Activated CD4-positive, alpha-beta T cell treated with anti-CD3 and anti-CD28 coated beads for 36 hours (primary cell): ENCODE measurements at places on chromosomes 13 and 19. TPM values are rescaled to one million over a fixed set of nuclear protein-coding genes. Genes with fewer than 3 reads are reported as not detected.
A peak's percentile ranks its signal among the peaks of the same experiment; 100 is the strongest.

The NLRP11 gene
- total RNA-seq = 0.05 TPM

- H3K27ac ChIP-seq = no peak overlapping the region
- H3K4me3 ChIP-seq = no peak overlapping the region
- H3K36me3 ChIP-seq = peaks cover 72% of the 10 kb centered on the region
- H3K27me3 ChIP-seq = no peaks in the 10 kb centered on the region
- no peak for DNase-seq
- peaks cover 52% of the 10 kb centered on the region for H3K4me1 ChIP-seq
These were observed 11.8 kb upstream of the MIA start for GRCh38 chr19:40763526-40763925.

DNA sequence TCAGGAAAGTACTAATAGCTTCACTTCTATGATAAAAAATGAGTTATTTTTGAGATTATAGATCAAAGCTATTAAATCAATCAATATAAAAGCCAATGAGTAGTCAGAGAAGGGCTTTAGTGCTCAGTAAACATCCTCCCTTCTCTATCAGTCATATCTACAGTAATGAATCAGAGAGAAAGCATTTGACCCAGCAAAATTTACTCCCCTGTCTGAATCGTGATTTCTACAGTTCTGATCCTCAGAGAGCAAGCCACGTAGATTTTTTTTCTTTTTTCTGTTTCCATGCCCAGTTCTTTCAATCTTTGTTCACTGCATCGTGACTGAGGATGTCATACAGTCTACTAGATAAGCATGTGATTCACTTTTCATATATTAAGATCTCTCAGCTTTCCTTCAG lies 16.2 kb upstream of the MBNL2 start:
- no peak overlapping the region for H3K4me3 ChIP-seq
- no peak for DNase-seq
- H3K4me1 ChIP-seq = peaks cover 19% of the 10 kb centered on the region
- H3K27me3 ChIP-seq = no peaks in the 10 kb centered on the region

GRCh38 chr13:20156702-20157101 lies 4.2 kb downstream of the GJA3 start:
- no peak overlapping the region for H3K4me3 ChIP-seq
- peaks cover 9% of the 10 kb centered on the region for H3K4me1 ChIP-seq
- no peak overlapping the region for H3K27ac ChIP-seq
- H3K27me3 ChIP-seq = peaks cover 28% of the 10 kb centered on the region

The CYSLTR2 gene
- total RNA-seq = 2.2 TPM

The CEACAM16 gene
- not detected for total RNA-seq

- H3K4me3 ChIP-seq = no peak overlapping the region
- no peak overlapping the region for H3K27ac ChIP-seq
- DNase-seq = no peak
- H3K27me3 ChIP-seq = no peaks in the 10 kb centered on the region
- H3K4me1 ChIP-seq = no peaks in the 10 kb centered on the region
These were observed 104.1 kb downstream of the FRY start for GRCh38 chr13:32135655-32136054.

GRCh38 chr13:25784119-25784518 lies 267.7 kb downstream of the SHISA2 start:
- no peak for DNase-seq
- H3K36me3 ChIP-seq = no peaks in the 10 kb centered on the region
- no peak overlapping the region for H3K4me3 ChIP-seq
- H3K27ac ChIP-seq = no peak overlapping the region
- H3K4me1 ChIP-seq = no peaks in the 10 kb centered on the region

- no peak overlapping the region for H3K27ac ChIP-seq
- no peak for DNase-seq
- H3K4me1 ChIP-seq = no peaks in the 10 kb centered on the region
- no peaks in the 10 kb centered on the region for H3K27me3 ChIP-seq
- H3K4me3 ChIP-seq = no peak overlapping the region
- H3K36me3 ChIP-seq = peaks cover 81% of the 10 kb centered on the region
These were observed 18.8 kb downstream of the ZNF559 start for GRCh38 chr19:9342610-9343304.

The ICAM5 gene
- total RNA-seq = 1.9 TPM

DNA sequence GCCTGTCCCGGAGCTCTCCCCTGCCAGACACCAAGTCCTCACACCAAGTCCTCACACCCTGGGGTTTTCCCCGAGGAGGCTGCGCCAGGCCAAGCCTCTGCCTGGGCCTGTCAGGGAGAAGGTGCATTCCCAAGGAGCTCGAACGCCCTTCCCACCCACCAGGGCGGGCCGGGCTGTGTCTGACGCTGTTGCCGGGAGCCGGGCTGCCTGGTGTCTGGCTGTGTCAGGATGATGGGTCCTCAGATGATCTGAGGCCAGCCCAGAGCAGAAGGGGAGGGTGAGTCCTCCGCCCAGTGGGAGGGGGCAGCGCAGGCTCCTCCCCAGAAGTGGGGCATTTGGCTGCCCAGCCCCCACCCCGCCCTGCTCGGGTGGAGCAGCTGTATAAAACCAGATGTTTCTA lies 2.3 kb upstream of the HAS1 start:
- no peaks in the 10 kb centered on the region for H3K4me1 ChIP-seq
- peaks cover 38% of the 10 kb centered on the region for H3K27me3 ChIP-seq
- DNase-seq = no peak

The SPPL2B gene
- 37.7 TPM for total RNA-seq

DNA sequence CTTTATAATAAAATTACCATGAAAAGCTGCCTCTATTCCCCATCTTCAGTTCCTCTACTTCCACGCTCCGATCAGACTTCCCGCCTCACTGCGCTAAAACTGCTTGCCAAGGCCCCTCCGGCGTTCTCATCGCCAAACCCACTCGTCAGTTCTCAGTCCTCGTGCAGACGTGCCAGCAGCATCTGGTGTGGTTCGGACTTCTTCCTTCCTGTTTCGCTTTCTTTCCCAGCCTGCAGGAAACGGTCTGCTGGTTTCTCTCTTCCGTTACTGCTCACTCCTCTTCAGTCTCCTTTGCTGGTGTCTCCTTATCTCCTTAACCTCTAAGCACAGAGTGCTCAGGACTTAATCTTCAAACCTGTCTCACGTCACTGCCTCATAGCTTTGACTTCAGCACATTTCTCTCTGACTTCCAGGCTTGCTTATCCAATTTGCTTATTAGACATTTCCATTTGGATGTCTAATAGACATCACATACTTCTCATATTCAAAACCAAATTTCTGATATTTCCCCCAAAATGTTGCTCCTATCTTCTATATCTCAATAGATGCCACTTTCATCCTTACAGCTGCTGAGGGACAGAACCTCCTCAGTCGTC lies 40.3 kb downstream of the RCBTB2 start:
- no peaks in the 10 kb centered on the region for H3K27me3 ChIP-seq
- H3K4me1 ChIP-seq = peaks cover 18% of the 10 kb centered on the region
- peaks cover 10% of the 10 kb centered on the region for H3K36me3 ChIP-seq
- no peak overlapping the region for H3K4me3 ChIP-seq
- peak; percentile 77 for DNase-seq

The IRS2 gene
- total RNA-seq = 1.5 TPM

DNA sequence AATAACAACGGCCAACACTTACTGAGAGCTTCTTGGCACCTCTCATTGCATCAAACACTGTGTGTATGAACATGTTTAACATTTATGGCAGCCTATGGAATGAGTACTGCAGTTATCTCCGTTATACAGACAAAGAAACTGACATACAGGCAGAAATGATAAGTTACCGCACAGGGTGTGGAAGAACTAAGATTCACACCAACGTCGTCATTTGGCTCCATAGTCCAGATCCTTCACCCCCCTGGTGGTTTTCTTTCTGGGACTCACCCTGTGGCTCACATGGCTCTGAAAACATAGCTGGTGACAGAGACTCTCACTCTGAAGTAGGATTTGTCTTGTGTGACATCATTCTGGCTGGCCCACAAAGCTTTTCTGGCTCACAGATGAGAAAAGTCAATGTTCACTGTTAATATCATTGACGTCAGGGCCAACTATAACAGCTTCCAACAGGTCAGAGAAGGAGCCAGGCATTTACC lies 230.1 kb downstream of the DLEU7 start:
- H3K4me3 ChIP-seq = no peak overlapping the region
- H3K36me3 ChIP-seq = no peaks in the 10 kb centered on the region
- H3K4me1 ChIP-seq = peaks cover 8% of the 10 kb centered on the region
- no peak for DNase-seq

DNA sequence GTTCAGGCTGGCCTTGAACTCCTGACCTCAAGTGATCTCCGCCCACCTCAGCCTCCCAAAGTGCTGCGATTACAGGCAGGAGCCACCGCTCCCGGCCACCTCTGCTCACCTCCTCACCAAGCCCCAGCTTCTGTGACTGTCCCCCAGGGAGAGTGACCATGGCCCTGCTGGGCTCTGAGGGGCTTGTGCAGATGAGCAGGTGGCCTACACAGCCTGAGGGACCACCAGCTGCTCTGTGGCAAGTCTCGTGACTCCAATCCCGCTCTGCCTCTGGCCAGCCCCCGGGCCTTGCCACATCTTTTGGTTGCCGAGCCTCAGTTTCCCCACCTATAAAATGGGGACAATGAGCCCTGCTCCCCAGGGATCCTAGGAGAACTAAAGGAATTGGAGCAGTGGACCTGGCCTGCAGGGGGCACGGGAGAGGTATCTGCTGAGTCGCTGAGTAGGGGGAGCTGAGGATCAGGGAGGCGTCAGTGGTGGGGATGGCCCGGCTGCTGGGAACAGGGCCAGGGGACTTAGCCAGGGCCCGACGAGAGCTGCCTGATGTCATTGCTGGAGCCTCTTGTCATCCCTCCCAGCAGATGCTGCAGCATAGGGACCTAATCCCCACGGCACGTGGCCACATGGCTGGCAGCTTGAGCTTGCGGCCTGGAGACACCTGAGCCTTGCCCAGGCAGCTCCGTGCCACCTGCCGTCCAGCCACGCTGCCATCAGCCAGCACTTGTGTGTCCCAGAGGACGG lies 74.7 kb downstream of the GADD45B start:
- peaks cover 11% of the 10 kb centered on the region for H3K4me1 ChIP-seq
- H3K4me3 ChIP-seq = no peak overlapping the region
- H3K36me3 ChIP-seq = peaks cover 1% of the 10 kb centered on the region
- H3K27ac ChIP-seq = no peak overlapping the region
- DNase-seq = no peak

The KCNN1 gene
- total RNA-seq = not detected

The RRAS gene
- 11.7 TPM for total RNA-seq

DNA sequence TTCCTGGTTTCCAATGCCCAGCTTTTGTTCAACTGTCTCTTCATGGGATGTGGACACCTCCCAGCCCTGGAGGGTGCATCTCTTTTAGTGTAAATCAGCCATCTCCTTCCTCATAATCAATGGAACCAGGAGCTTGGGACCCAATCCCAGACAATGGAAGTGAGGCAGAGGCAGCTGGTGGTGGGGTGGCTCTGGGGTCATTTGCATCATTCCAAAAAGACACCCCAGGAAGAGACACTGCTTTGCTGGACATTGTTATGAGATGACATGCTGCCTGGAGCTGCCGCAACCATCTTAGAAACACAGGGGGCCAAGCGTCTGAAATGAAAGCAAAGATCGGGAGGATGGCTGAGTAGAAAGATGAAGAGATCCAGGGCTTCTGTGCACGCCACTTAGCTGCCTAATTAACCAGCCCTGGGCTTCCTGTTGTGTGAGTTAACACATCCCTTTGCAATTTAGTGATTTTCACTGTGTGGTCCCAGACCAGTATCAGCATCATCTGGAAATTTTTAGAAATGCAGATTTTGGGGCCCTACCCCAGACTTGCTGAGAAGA lies 36.1 kb downstream of the IRS2 start:
- no peak for DNase-seq
- peaks cover 11% of the 10 kb centered on the region for H3K36me3 ChIP-seq
- no peaks in the 10 kb centered on the region for H3K4me1 ChIP-seq
- no peak overlapping the region for H3K27ac ChIP-seq
- H3K27me3 ChIP-seq = no peaks in the 10 kb centered on the region
- no peak overlapping the region for H3K4me3 ChIP-seq
